ENCODE measurements at places on chromosomes 3 and 15. TPM values are rescaled to one million over a fixed set of nuclear protein-coding genes. Genes with fewer than 3 reads are reported as not detected.

PSTPIP1 gene
- 2.2 TPM for polyA plus RNA-seq

GRCh38 chr3:10956986-10957385, 35.6 kb upstream of the SLC6A1 start:
- no peak overlapping the region for H3K4me3 ChIP-seq
- no peak for DNase-seq
- H3K36me3 ChIP-seq: no peaks in the 10 kb centered on the region
- H3K27ac ChIP-seq: no peak overlapping the region
- no peaks in the 10 kb centered on the region for H3K27me3 ChIP-seq
- H3K4me1 ChIP-seq: no peaks in the 10 kb centered on the region

GRM7 gene
- not detected for polyA plus RNA-seq

SFMBT1 gene
- polyA plus RNA-seq: 3.4 TPM

PRKCD gene
- 29.1 TPM for polyA plus RNA-seq

- no peak for DNase-seq
- no peak overlapping the region for H3K4me3 ChIP-seq
- no peaks in the 10 kb centered on the region for H3K4me1 ChIP-seq
- peaks cover 22% of the 10 kb centered on the region for H3K36me3 ChIP-seq
- H3K27me3 ChIP-seq: no peaks in the 10 kb centered on the region
- H3K27ac ChIP-seq: no peak overlapping the region
Measured at GRCh38 chr3:124761935-124762660, 31.8 kb downstream of the UMPS start.

KIF15 gene
- 0.32 TPM for polyA plus RNA-seq

GRCh38 chr3:31472479-31473390, 60.0 kb upstream of the STT3B start:
- no peaks in the 10 kb centered on the region for H3K27me3 ChIP-seq
- no peak overlapping the region for H3K4me3 ChIP-seq
- no peaks in the 10 kb centered on the region for H3K36me3 ChIP-seq
- no peak for DNase-seq
- H3K27ac ChIP-seq: no peak overlapping the region

DNA sequence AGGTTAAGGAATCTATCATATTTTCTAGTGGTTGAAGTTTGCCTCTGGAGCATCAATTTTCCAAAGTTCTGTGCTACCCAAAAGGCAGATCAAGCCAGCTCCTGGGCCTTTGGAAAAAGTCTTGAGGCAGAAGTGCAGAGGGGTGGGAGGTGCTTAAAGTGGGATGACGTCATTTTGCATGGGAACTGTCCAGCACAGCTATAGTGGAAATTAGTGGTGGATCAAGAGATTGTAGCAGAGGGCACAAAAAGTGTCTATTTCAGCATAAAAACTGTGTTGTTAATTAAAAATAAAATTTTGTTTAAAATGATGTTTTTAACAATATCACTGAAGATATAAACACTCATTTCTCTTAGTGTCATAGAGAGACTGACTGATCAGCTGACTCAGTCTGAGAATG, 221.9 kb downstream of the LRRN1 start:
- no peaks in the 10 kb centered on the region for H3K36me3 ChIP-seq
- no peaks in the 10 kb centered on the region for H3K27me3 ChIP-seq
- no peak overlapping the region for H3K27ac ChIP-seq
- H3K4me1 ChIP-seq: no peaks in the 10 kb centered on the region
- H3K4me3 ChIP-seq: no peak overlapping the region
- DNase-seq: peak; percentile 43

GAP43 gene
- polyA plus RNA-seq: not detected

- H3K36me3 ChIP-seq: peaks cover 12% of the 10 kb centered on the region
- no peak overlapping the region for H3K4me3 ChIP-seq
- H3K4me1 ChIP-seq: no peaks in the 10 kb centered on the region
- H3K27ac ChIP-seq: peak overlapping the region; percentile 17
- no peaks in the 10 kb centered on the region for H3K27me3 ChIP-seq
Measured at GRCh38 chr15:99168601-99169580, 64.0 kb downstream of the SYNM start.

GRCh38 chr3:101954936-101955335, 105.6 kb downstream of the NFKBIZ start:
- no peaks in the 10 kb centered on the region for H3K4me1 ChIP-seq
- no peaks in the 10 kb centered on the region for H3K36me3 ChIP-seq
- H3K4me3 ChIP-seq: no peak overlapping the region
- DNase-seq: no peak
- no peak overlapping the region for H3K27ac ChIP-seq

GRCh38 chr15:49387471-49387870, 35.6 kb upstream of the FGF7 start:
- DNase-seq: no peak
- H3K27ac ChIP-seq: no peak overlapping the region
- no peaks in the 10 kb centered on the region for H3K36me3 ChIP-seq
- H3K4me3 ChIP-seq: no peak overlapping the region

TGM5 gene
- not detected for polyA plus RNA-seq

NR1I2 gene
- polyA plus RNA-seq: 0.41 TPM

DNA sequence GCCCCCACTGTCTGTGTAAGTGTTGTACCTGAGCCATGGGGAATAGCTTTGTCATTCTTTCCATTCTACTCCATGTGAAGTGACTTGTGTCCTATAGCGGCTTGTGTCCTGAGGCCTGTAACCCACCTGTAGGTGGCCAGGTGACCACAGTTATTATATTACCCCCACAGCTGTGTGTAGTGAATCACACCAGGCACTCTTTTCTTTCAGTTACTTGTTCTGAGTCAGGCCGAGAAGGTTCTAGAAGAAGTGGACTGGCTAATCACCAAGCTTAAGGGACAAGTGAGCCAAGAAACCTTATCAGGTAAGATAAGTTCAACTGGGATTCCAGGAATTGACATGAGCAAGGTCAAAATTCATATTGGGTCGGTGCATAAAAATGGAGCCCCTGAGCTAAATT, 29.2 kb downstream of the POLG start:
- no peak for DNase-seq
- no peak overlapping the region for H3K4me3 ChIP-seq
- H3K27ac ChIP-seq: no peak overlapping the region

MRPL3 gene
- 91.2 TPM for polyA plus RNA-seq

DNA sequence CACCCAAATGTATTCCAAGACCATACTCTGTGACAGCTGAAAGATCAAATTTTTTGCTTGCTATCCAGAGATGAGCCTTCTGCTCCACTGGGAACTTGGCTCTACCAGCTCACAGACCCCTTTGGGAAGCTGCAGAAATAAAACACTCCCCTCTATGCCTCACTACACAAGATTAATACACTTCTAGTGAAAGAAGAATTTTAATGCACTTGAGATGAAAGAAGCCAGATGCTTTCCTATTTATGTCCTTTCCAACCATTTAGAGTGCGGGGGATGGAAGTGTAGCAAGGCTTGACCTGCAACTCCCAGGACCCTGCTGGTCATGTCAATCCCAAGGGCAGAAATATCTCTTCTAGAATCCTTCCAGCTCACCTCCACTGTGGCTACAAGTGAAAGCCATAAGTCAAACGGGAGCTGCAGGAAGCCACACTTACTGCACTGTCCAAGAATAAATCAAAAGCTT, 34.7 kb downstream of the ANXA2 start:
- H3K4me3 ChIP-seq: no peak overlapping the region
- H3K27ac ChIP-seq: no peak overlapping the region
- DNase-seq: peak; percentile 91
- no peaks in the 10 kb centered on the region for H3K36me3 ChIP-seq
- no peaks in the 10 kb centered on the region for H3K27me3 ChIP-seq

- no peaks in the 10 kb centered on the region for H3K27me3 ChIP-seq
- no peak for DNase-seq
- H3K27ac ChIP-seq: no peak overlapping the region
- H3K4me1 ChIP-seq: no peaks in the 10 kb centered on the region
- H3K36me3 ChIP-seq: no peaks in the 10 kb centered on the region
Measured at GRCh38 chr3:143221446-143221845, 101.9 kb downstream of the CHST2 start.

GRCh38 chr3:107001635-107002034, 375.6 kb upstream of the CCDC54 start:
- no peak for DNase-seq
- H3K4me1 ChIP-seq: no peaks in the 10 kb centered on the region
- no peak overlapping the region for H3K27ac ChIP-seq
- no peaks in the 10 kb centered on the region for H3K27me3 ChIP-seq
- no peak overlapping the region for H3K4me3 ChIP-seq

DNA sequence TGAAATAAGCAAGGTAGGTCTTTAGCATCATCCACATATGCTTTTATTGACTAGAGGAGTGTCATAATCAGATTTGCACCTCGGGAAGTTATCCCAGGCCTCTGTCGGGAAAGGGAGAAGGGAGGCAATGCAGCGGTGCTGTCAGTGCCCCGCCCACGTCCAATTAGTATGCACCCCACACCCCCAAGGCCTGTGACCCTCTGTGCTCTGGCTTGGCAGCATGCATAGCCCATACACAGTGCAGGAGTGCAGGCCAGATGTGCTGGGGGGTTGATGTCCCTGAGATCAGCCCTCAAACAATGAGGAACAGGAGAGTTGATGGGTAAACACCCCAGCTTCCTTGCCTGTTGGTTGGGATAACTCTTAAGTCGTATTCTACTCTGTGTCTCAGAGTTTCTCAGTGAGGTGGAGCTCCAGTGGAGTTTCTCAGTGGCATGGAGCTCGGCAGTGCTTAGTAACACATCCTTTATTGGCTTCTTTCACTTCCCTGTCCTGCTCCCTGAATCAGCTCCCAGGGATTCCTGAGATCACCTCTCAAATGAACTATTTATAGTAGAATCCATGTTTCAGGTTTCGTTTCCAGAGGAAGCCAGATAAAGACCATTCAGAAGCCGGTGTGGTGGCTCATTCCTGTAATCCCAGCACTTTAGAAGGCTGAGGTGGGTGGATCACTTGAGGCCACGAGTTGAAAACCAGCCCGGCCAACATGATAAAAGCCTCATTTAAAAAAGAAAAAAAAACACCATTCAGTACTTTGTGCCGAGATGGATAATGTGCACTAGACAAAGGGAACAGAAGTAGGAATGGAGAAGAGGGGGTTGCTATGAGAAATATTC, 26.7 kb upstream of the NDUFB4 start:
- H3K27me3 ChIP-seq: no peaks in the 10 kb centered on the region
- no peaks in the 10 kb centered on the region for H3K36me3 ChIP-seq
- H3K4me1 ChIP-seq: peaks cover 4% of the 10 kb centered on the region
- no peak overlapping the region for H3K4me3 ChIP-seq

AHSG gene
- polyA plus RNA-seq: 0.34 TPM

- H3K36me3 ChIP-seq: no peaks in the 10 kb centered on the region
- no peaks in the 10 kb centered on the region for H3K4me1 ChIP-seq
- H3K27me3 ChIP-seq: no peaks in the 10 kb centered on the region
- H3K4me3 ChIP-seq: no peak overlapping the region
Measured at GRCh38 chr15:70714565-70714964, 48.8 kb downstream of the UACA start.

GRCh38 chr15:94749811-94750617, 518.7 kb downstream of the MCTP2 start:
- no peaks in the 10 kb centered on the region for H3K36me3 ChIP-seq
- no peak for DNase-seq
- H3K27ac ChIP-seq: no peak overlapping the region

GRCh38 chr3:129428376-129429079, at the start of gene EFCAB12:
Gene EFCAB12, minus strand, starts transcription at chr3:129428636. Its CDS starts 148 bp downstream, at chr3:129428488.
- peaks cover 22% of the 10 kb centered on the region for H3K36me3 ChIP-seq
- peak within 1 kb of the TSS; percentile 93 for H3K4me3 ChIP-seq
- peak within 1 kb of the TSS; percentile 9 for H3K27ac ChIP-seq
- no peaks in the 10 kb centered on the region for H3K27me3 ChIP-seq
- H3K4me1 ChIP-seq: peaks cover 3% of the 10 kb centered on the region
- DNase-seq: peak; percentile 96

- H3K4me1 ChIP-seq: no peaks in the 10 kb centered on the region
- H3K27me3 ChIP-seq: no peaks in the 10 kb centered on the region
Measured at GRCh38 chr3:160401291-160402095, 2.0 kb downstream of the SMC4 start.

DNA sequence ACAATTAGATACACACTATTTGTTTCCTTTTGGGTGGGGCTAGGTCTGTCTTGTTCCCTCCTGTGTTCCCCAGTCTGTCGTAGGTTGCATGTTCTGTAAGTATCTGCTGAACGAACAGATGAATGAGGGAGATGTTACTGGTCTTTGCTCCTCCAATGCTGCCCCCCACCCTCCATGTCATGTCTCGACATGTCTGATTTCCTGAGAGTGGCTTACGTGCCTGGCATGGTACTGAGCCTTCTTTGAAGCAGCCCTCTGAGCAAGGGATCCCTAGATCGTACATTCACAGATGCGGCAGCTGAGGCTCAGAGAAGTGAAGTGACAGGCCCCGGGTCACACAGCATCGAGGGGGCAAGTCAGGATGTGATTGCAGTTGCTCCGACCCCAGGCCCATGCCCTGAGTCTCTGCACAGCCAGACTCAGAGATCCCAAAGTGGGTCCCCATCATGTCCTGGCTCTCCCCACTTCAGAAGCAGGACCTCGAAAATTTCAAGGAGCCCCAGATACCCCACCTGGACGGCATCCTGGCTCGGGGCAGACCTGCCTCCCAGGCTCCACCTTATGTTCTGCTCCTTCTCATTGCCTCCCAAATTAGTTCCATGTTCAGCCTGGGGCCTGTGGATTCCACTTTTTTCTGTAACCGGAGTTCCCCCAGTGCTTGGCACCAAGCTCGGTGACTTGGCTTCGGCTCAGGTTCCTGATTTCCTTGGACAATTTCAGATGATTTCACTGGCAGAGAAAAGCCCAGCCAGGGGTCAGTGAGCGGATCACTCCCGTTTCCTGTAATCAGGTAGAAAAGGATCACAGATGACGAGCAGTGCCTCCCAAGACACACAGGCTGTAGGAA, 24.7 kb downstream of the GOLGA6L2 start:
- no peaks in the 10 kb centered on the region for H3K36me3 ChIP-seq
- no peak for DNase-seq
- no peaks in the 10 kb centered on the region for H3K4me1 ChIP-seq
- H3K27me3 ChIP-seq: no peaks in the 10 kb centered on the region

WDR93 gene
- 1.2 TPM for polyA plus RNA-seq

PPARG gene
- 19.0 TPM for polyA plus RNA-seq

DNA sequence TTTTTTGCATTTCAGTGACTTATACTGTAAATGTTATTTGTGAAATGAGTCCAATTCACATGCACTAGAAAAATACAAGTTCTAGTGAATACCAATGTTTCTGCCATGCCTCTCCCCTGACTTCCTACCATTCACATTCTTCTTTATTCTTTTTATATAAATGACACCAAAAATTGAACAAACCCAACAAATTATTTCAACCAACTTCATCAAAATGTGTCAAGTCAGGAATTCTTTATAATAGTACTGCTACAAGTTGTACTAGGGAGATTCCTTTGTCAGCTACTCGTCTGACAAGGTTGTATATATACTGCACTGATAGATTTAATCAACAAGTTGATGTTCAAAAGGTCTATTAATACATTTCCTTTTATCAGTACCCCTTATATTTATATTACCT, 3.0 kb downstream of the TBL1XR1 start:
- H3K27me3 ChIP-seq: no peaks in the 10 kb centered on the region
- H3K27ac ChIP-seq: peak overlapping the region; percentile 0
- peak overlapping the region; percentile 74 for H3K4me3 ChIP-seq
- no peaks in the 10 kb centered on the region for H3K36me3 ChIP-seq
- H3K4me1 ChIP-seq: peaks cover 7% of the 10 kb centered on the region

GRCh38 chr3:147189016-147189415, 217.3 kb downstream of the ZIC4 start:
- DNase-seq: no peak
- H3K36me3 ChIP-seq: no peaks in the 10 kb centered on the region
- H3K27ac ChIP-seq: no peak overlapping the region
- H3K4me1 ChIP-seq: no peaks in the 10 kb centered on the region
- no peaks in the 10 kb centered on the region for H3K27me3 ChIP-seq
- H3K4me3 ChIP-seq: no peak overlapping the region

SH3BP5 gene
- polyA plus RNA-seq: 39.1 TPM

OR5K2 gene
- not detected for polyA plus RNA-seq

GRCh38 chr15:83108266-83109219, 1.1 kb downstream of the TM6SF1 start:
- no peaks in the 10 kb centered on the region for H3K36me3 ChIP-seq
- no peaks in the 10 kb centered on the region for H3K4me1 ChIP-seq
- peak overlapping the region; percentile 56 for H3K4me3 ChIP-seq
- no peak overlapping the region for H3K27ac ChIP-seq
- H3K27me3 ChIP-seq: peaks cover 5% of the 10 kb centered on the region

GPR15 gene
- polyA plus RNA-seq: not detected

All from kidney (tissue), 22 donors.